ENCODE measurements at places on chromosomes 4 and X.

DNA sequence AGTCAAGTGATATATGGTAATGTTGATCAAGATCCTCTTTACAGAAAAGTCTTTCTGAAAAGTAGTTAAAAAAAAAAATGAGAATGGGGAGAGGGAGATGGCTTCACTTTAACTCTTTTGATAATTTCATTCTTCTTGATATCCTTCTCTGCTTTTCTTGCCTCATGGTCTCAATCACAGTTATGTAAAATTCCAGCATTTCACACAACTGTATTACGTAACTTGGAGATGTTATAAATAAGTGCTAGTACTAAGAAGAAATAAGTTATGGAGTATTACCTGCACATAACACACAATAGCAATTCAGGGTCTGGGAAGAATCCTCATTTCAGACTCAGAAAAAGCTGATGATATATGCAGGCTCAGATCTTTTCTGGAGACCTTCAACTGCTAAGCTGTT, 22.0 kb downstream of the RUFY3 start:
- no peak for DNase-seq

DNA sequence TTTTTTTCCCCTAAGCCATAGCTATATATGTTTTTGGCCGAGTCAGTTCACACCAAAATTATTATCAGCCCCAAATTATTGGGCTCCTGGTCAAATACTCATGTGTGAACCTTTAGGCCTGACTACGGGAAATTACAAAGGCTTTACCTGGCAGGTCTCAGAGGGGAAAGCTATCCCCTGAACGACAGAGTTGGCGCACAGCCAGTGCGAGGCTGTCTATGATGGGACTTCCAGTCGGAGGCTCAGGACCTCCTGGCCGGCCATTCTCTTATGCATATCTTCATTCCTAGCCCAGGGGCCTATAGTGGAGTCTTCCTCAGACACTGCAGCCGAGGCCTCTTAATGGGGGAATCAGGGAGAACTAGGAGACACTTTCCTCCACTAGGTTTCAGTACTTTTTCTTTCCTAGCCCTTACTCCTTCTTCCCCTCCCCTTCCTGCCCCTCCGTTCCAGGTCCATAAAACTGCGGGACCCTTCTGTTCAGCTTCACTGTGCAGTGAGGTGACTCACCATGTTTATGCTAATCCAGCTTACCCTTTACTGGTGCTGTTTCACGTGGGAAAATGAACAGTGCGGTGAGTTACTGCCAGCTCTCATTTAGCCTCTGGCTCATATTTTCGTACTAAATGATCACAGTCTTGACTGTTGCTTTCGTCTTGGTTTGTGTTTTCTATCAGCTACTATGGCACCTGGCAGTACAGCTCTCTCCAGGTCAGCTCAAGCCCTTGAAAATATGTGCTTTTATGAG, 533.9 kb downstream of the FSTL5 start:
- no peak for DNase-seq

GRCh38 chr4:174855050-174855449, 26.0 kb upstream of the GLRA3 start:
- no peak for DNase-seq

DNA sequence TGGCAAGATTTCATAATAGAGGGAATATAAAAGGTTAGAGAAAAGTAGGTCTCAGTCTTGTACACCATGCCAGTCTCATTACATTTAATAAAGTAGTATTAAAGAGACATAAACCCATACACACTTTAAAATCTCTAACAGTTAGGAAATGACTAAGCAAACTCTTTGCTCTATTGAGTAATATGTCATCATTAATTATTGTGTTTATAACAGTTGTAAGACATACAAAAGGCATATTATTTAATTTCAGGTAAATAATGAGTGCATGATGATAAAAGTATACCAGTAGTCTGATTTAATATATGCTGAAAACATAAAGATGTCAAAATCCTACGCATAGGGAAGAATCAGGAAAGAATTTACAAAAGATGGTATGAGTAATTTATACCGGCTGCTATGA, 31.0 kb upstream of the FGG start:
- DNase-seq: no peak

DNA sequence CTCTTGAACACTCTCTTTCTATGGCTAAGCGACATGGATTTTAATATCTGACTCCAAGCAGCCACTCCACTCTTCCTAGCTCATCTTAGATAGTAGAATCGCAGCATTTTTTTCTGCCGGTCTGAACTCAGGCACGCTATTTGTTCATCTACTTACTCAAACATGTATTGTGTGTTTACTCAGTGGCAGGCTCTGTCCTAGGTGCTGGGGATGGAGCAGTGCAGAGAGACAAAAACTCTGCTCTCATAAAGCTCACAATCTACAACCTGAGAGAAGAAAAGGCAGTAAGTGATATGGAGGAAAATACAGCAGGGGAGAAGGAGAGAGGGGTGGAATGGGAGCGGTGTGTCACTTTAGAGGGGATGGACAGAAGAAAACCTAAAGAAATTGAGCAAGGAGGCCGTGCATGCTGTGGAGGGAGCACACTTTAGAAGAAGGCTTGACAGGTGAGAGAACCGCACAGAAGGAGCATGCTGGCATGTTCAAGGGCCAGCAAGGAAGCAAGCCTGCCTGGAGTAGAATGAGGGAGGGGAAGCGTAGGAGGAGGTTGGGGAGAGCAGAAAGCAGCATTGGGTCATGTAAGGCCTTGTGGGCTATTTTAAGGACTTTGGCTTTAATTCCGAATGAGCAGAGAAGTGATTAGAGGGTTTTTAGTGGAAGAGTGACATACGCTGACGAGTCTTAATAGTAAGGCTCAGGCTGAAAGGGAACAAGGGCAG, 132.0 kb downstream of the ANK2 start:
- DNase-seq: no peak

DNA sequence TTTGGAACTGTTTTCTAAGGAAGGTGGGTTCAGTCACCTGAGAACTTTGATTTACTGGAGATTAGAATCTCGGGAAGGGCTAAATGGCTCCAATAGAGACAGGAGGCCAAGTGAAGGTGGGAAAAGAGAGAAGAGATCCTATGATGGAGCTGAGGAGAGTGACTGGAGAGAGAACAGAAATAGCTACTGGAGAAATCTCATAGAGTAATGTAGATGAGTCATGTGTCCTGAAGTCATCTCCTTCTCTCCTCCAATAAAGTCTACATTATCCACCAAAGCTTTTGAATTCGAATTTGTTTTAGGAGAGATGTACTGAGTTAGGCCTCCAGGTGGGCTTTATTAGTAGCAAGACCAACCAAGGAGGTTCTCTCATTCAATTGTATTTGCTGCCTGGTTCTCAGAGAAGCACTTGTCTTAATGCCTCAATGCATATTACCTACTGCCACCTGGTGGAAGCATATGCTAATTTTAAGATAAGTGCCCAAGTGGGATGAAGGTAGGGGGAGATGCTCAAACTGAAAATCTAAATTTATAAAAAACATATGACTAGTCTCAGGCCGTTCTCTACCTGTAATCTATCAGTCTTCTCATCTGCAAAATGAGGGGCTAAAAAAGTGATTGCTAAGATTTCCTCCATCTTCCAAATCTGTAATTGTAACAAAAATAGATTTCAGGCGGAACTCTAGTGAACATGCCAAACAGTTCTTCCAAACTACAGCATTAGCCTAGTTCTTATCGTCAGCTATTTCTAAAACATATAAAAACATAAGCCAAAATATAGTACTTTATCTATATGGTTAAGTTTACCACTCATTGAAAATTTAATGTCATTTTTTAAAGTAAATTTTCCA, 24.4 kb downstream of the TXK start:
- no peak for DNase-seq

GRCh38 chr4:30901461-30902451, 181.6 kb downstream of the PCDH7 start:
- DNase-seq: no peak

DNA sequence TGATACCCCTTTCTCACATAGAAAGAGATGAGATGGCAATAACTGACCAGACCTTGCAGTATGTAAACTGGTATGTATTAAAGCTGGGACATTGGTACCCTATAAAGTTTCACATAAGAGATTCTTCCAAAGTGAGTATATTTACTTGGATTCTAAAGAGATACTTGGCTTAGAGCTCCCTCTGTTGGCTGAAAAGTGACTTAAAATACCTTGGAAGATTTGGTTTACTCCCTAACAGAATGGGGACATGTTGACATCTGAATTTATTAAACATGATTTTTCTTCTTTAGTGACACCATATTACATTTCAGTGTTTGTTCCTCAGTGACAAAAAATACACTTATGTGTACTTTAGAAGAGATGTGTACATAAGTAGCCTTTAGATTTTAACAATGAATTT, 47.9 kb upstream of the RGN start:
- no peak for DNase-seq

GRCh38 chr4:83855044-83855443, 319.1 kb downstream of the GPAT3 start:
- DNase-seq: no peak
